ENCODE measurements at places on chromosomes 11 and 22. TPM values are rescaled to one million over a fixed set of nuclear protein-coding genes. Genes with fewer than 3 reads are reported as not detected.
A peak's percentile ranks its signal among the peaks of the same experiment; 100 is the strongest.

GRCh38 chr11:63858628-63859550 is 20.0 kb downstream of the MARK2 start:
- H3K4me1 ChIP-seq: peaks cover 18% of the 10 kb centered on the region
- H3K27ac ChIP-seq: peak overlapping the region; percentile 54
- no peak overlapping the region for H3K4me3 ChIP-seq
- no peaks in the 10 kb centered on the region for H3K27me3 ChIP-seq
- H3K36me3 ChIP-seq: peaks cover 3% of the 10 kb centered on the region

DNA sequence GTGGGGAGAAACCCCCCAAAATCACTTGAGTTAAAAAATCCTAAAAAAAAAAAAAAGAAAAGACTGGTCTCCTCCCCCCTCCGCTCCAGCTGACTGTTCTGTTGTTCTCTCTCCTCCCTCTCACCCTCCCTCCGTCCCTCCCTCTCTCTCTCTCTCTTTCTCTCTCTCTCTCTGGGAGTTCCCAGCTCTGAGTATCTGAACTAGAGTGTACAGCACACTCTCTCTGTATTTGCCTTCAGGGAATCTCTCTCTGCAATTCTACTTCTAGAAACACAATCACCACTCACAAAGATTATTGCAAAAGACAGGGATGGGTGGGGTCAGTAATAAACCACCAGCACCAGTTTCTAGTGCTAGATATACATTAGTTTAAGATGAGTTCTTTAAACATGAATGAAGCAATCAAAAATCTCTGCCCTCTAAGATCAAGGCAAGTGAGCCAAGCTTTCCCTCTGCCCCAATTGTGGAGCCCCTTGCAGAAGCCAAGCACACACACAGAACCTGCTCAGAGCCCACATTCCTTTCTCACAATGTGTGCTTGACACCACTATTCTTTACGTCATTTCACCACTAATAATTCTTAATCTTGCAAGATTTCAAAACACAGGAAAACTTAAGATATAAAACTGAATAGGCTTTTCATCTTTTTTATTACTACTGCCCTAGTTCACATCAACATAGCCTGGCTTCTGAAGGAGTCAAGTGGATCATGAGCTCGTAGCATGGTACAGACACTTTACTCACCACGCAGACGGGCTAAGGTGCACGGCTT is 133.5 kb downstream of the RBFOX2 start:
- H3K27ac ChIP-seq: peak overlapping the region; percentile 89
- peak overlapping the region; percentile 65 for H3K4me3 ChIP-seq
- no peaks in the 10 kb centered on the region for H3K36me3 ChIP-seq
- no peaks in the 10 kb centered on the region for H3K27me3 ChIP-seq
- peaks cover 55% of the 10 kb centered on the region for H3K4me1 ChIP-seq
- no peak for DNase-seq

DNA sequence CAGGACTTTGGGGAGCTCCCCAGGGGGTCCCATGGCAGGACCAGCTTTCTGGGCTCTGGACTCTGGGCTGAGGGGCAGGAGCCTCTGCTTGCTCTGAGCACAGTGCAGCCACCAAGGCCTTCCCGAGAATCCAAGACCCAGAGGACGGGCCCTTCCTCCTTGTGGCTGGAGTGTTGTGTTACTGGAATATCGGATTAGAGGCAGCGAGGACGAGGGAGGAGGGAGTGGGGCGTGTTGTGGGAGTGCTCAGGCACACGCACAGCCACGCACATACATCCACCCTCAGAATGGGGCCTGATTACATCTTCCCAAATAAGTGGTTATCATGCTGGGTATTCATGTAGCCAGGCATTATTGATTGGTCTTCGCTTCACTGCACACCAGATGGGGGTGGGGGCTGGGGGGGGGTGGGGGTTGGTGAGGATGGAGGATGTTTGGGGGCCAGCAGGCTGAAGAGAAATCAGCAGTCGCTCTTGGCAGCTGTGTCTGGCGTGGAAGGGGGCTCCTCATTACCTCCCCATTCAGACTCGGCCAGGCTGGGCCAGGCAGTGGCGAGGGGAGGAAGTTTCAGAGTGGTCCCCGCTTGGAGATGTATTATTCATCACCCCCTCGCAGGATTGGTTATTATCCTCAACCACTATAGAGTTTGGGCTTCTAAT is 120.9 kb downstream of the ST3GAL4 start:
- H3K4me3 ChIP-seq: no peak overlapping the region
- no peak overlapping the region for H3K27ac ChIP-seq
- H3K4me1 ChIP-seq: no peaks in the 10 kb centered on the region
- H3K27me3 ChIP-seq: no peaks in the 10 kb centered on the region
- no peak for DNase-seq
- H3K36me3 ChIP-seq: no peaks in the 10 kb centered on the region

DNA sequence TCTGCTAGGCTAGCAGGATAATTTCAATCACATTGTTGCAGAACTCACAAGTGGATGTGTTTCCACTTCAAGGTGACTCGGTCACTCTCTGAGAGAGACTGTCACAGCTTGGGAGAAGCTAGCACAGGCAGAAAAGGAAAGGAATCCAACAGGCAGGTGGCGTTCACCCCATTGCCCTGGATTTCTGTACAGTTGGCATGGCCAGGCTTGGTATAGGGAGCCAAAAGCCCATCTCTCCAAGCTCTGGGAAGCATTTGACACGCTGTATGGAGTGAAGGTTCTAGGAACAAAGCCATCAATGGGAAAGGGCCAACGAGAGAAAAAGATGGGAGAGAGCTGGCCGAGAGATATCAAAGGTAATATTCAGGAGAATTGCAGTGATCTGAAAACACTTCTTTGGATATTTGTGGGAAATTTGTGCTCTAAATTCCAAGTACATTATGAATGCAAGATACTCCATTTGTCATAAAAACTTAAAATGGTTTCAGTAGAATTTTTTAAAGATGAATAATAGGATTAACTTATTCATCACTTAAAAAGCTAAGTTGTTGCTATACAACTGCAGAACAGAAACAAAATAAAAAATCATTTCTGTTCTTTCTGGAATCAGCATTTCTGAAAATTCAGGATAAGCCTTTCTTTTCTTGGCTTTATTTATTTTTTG is 223.5 kb upstream of the NTM start:
- H3K4me3 ChIP-seq: no peak overlapping the region
- H3K4me1 ChIP-seq: no peaks in the 10 kb centered on the region
- H3K36me3 ChIP-seq: no peaks in the 10 kb centered on the region

- H3K36me3 ChIP-seq: no peaks in the 10 kb centered on the region
- DNase-seq: no peak
- H3K27ac ChIP-seq: no peak overlapping the region
- no peaks in the 10 kb centered on the region for H3K4me1 ChIP-seq
- H3K4me3 ChIP-seq: no peak overlapping the region
Observed at GRCh38 chr11:84549217-84549616, 1077.9 kb downstream of the DLG2 start.

- H3K36me3 ChIP-seq: no peaks in the 10 kb centered on the region
- DNase-seq: no peak
- H3K4me3 ChIP-seq: no peak overlapping the region
- H3K27ac ChIP-seq: no peak overlapping the region
Observed at GRCh38 chr22:50105208-50106100, 15.6 kb downstream of the MOV10L1 start.

CCDC34 gene
- 5.2 TPM for total RNA-seq

GRCh38 chr11:11958403-11959231 is 49.8 kb downstream of the DKK3 start:
- H3K4me3 ChIP-seq: no peak overlapping the region
- H3K4me1 ChIP-seq: no peaks in the 10 kb centered on the region
- no peaks in the 10 kb centered on the region for H3K27me3 ChIP-seq
- DNase-seq: no peak
- no peak overlapping the region for H3K27ac ChIP-seq
- peaks cover 3% of the 10 kb centered on the region for H3K36me3 ChIP-seq

OR8I2 gene
- not detected for total RNA-seq

PRG3 gene
- not detected for total RNA-seq

- no peaks in the 10 kb centered on the region for H3K36me3 ChIP-seq
- H3K4me1 ChIP-seq: peaks cover 28% of the 10 kb centered on the region
- no peaks in the 10 kb centered on the region for H3K27me3 ChIP-seq
- peak overlapping the region; percentile 58 for H3K27ac ChIP-seq
- no peak for DNase-seq
- H3K4me3 ChIP-seq: no peak overlapping the region
Observed at GRCh38 chr11:75347781-75348566, 3.5 kb downstream of the ARRB1 start.

GRCh38 chr22:17436382-17436980 is 67.2 kb downstream of the CECR2 start:
- DNase-seq: no peak
- peak overlapping the region; percentile 82 for H3K27ac ChIP-seq
- no peaks in the 10 kb centered on the region for H3K27me3 ChIP-seq

GRCh38 chr11:23556163-23556750 is 696.0 kb upstream of the CCDC179 start:
- no peaks in the 10 kb centered on the region for H3K4me1 ChIP-seq
- no peak overlapping the region for H3K4me3 ChIP-seq
- no peak for DNase-seq
- no peaks in the 10 kb centered on the region for H3K27me3 ChIP-seq
- no peak overlapping the region for H3K27ac ChIP-seq

PYGM gene
- total RNA-seq: 1,536 TPM

HBB gene
- 67.5 TPM for total RNA-seq

GRCh38 chr11:44186321-44186930 is 90.9 kb downstream of the EXT2 start:
- no peaks in the 10 kb centered on the region for H3K27me3 ChIP-seq
- no peak for DNase-seq
- no peaks in the 10 kb centered on the region for H3K36me3 ChIP-seq
- no peaks in the 10 kb centered on the region for H3K4me1 ChIP-seq
- no peak overlapping the region for H3K4me3 ChIP-seq

DNA sequence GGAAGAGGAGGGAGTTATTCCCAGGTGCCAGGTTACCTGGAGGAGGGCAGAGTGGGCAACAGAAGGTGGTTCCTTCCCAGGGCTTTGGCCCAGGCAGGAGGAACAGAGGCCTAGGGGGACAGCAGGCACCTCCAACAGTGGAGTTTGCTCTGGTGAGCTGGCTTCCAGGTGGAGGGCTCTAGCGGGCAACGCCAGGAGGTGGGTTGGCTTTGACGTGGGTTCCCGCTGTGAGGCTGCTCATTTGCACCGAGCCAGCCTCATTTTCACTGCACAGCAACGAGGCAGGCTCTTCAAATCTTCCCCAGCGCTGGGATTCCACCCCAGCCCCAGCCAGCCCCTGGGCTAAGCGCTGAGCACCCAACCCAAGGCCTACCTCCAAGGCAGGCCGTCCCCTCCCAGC is 8.1 kb downstream of the IGSF9B start:
- H3K27me3 ChIP-seq: no peaks in the 10 kb centered on the region
- no peak overlapping the region for H3K27ac ChIP-seq
- DNase-seq: no peak
- H3K4me1 ChIP-seq: peaks cover 30% of the 10 kb centered on the region
- H3K36me3 ChIP-seq: no peaks in the 10 kb centered on the region

OR10V1 gene
- not detected for total RNA-seq

MFRP gene
- total RNA-seq: not detected

GRCh38 chr11:126082251-126083109 is 19.8 kb upstream of the CDON start:
- H3K27ac ChIP-seq: no peak overlapping the region
- no peaks in the 10 kb centered on the region for H3K36me3 ChIP-seq
- peaks cover 17% of the 10 kb centered on the region for H3K4me1 ChIP-seq
- no peaks in the 10 kb centered on the region for H3K27me3 ChIP-seq

Data from psoas muscle (tissue), 8 donors.